ENCODE measurements at places on chromosomes 2 and 18.

- DNase-seq = no peak
Measured at GRCh38 chr2:212052412-212053159, 486.0 kb downstream of the ERBB4 start.

- DNase-seq = no peak
Measured at GRCh38 chr2:120287183-120288015, 34.7 kb downstream of the RALB start.

- no peak for DNase-seq
Measured at GRCh38 chr2:235320326-235320725, 173.5 kb upstream of the AGAP1 start.

DNA sequence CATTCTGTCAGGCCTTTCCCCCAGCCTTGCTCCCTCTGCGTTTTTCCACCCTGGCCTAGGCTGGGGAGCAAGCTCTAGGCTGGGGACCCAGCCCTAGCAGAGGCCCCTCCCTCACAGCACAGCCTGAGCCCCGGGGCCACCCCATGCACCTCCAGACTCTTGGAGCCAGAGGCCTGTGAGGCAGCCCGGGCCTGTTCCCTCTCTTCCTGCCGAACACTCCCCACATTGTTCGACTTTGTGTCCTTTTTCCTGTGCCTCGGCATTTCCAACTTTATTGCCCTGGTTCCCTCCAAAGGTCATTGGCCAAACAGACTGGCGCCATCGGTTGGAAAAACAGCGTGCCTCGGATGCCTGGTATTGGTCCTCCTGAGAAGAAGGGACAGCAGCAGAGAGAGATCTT is 79.7 kb downstream of the HS1BP3 start:
- no peak for DNase-seq

GRCh38 chr2:101361121-101361520 is 26.2 kb downstream of the CREG2 start:
- no peak for DNase-seq

DNA sequence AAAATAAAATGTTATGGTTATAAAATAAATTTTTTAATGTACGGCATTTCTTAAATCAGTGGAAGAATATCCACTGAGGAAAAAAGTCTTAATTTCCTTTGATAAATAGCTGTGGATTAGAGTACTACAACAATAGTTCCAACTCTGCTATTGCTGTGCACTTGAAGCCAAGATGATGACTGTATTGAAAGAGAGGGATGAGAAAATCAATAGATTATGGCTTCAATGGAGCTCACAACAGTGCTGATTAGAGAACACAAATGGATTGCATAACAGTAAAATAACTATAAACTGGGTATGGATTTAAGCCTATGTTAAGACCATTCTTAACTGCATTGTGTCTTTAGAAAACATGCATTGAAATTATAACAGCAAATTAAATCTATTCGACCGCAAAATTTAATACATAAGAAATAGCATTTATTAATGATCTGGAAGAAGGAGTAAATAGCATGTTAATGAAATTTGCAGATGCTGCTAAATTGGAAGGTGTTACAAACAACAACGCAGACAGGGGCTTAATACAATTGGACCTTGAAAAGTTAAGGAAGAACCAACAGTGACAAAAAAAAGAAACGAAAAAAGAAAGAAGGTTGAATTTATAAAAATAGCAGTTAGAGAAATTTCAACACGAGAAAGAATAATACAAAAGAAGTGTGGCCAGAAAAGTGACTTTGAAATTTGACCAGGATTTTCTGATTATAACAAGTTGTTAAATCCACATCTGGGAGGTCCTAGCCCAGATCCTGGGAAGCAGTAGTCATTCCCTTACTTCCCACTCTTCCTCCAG is 8.6 kb upstream of the MAP3K20 start:
- DNase-seq = no peak

GRCh38 chr2:120861576-120862191 is 126.0 kb downstream of the GLI2 start:
- DNase-seq = no peak

- DNase-seq = no peak
Measured at GRCh38 chr2:231902598-231902997, 23.6 kb downstream of the NPPC start.

DNA sequence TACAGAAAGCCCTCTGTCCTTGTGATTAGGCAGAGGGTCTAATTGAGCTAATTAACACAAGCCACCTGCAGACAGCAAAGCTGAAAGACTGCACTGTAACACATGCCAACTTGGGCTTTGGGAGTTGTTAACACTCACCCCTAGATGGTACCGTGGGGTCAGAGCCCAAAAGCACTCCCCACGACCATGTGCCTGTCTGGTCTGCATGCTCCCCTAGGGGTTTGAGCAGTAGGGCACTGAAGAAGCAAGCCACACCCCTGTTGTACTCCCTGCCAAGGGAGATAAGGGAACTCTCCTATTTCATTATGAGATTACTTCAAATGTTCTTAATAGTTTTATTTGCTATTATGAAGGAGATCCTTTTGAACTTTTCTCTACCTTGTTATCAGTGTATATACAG is 560.1 kb upstream of the FSHR start:
- no peak for DNase-seq

DNA sequence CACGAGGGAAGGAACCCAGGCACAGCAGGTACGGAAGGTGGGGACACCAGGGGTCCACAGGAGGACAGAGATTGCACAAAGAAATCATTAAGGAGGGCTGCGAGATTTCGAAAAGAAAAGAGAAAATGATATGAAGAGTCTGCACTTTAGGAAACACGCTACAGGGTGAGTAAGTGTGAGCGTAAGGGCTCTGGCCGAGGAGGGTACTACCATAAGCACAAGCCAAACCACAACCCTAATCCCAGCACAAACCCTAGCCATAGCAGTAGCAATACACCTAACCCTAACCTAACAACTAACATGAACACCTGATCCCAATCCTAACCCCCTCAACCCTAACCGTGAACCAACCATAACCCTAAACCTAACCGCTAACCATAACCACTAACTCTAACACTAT is 104.0 kb downstream of the ZNF516 start:
- DNase-seq = no peak

- no peak for DNase-seq
Measured at GRCh38 chr2:84757648-84758047, 123.2 kb downstream of the TRABD2A start.

DNA sequence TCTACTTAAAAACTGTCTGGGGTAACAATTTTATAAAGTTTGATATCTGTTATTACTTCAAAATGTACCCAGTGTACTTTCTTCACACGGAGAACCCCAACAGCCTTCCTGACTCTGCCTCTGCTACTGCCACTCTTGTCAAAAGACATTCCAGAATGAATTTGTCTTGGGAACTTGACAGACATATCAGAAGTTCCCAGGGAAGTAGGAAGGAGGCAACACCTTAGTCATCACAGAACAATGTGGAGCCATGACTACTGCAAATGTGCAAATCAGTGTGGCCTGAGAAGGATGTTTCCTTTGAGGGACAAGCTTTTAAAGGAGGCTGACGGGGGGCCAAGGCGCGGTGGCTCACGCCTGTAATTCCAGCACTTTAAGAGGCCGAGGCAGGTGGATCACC is 133.8 kb upstream of the RNF152 start:
- no peak for DNase-seq

DNA sequence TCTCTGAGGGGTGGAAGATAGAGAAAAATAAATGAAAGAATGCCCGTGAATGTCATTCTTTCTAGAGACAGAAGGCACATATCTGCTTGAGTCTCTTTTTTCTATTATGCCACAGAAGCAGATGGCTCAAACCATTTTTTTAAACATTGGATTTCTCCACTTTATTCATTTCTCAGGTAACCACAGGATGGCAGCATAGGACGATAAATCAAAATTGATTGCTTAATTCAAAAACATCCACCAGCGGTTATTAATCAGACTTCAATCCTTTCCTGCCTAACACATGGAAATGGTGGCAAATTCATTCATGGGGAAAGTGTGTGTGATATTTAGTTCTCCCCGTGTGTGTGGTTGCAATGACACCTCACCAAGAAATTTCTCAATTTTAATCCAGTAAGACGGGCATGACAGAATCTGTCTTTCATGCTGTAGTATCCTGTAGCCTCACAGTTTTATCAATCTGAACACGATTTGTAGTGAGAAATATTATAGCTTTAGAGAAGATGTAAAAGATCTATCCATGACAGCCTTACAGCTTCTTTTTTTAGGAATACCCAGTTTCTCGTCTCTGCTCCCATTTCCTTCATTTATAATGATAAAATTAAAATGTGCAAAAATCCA is 72.2 kb downstream of the DSC3 start:
- peak; percentile 42 for DNase-seq

DNA sequence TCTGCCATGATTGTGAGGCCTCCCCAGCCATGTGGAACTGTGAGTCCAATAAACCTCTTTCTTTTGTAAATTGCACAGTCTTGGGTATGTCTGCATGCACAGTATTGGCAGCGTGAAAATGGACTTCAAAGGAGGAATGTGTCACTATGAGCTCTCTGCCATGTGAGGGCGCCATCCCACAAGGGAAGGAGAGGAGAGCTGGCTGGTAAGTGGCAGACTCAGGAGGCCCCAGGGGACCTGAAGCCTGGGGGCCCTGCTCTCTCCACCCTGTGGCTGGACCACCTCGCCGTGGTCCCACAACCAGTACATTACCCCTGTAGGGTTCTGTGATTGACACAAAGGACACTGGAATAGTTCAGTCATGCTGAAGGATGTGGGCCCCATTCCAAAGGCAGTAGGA is 122.1 kb downstream of the RPIA start:
- no peak for DNase-seq

GRCh38 chr2:219073413-219074129 is 12.8 kb upstream of the IHH start:
- DNase-seq = peak; percentile 56

DNA sequence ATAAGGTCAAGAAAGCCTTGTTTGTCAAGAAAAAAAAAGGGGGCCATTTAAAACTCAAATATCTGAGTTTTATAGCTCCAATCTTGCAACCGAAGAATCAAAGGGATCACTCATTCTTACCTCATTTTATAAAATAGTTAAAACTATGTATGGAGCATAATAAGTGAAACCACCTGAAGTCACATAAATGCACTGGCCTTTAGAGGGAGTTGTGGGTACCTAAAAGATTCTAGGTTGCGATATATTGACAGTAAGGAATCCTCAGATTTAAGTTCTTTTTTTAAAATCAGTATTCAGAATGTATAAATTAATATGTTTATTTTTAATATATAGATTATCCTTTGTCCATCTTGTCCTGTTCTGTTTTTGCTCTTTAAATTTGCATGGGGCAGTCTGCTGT is 3.4 kb downstream of the ARHGAP28 start:
- DNase-seq = no peak

- DNase-seq = no peak
Measured at GRCh38 chr18:29137773-29138495, 961.0 kb upstream of the CDH2 start.

GRCh38 chr2:181570833-181571661 is 85.9 kb downstream of the CERKL start:
- no peak for DNase-seq

DNA sequence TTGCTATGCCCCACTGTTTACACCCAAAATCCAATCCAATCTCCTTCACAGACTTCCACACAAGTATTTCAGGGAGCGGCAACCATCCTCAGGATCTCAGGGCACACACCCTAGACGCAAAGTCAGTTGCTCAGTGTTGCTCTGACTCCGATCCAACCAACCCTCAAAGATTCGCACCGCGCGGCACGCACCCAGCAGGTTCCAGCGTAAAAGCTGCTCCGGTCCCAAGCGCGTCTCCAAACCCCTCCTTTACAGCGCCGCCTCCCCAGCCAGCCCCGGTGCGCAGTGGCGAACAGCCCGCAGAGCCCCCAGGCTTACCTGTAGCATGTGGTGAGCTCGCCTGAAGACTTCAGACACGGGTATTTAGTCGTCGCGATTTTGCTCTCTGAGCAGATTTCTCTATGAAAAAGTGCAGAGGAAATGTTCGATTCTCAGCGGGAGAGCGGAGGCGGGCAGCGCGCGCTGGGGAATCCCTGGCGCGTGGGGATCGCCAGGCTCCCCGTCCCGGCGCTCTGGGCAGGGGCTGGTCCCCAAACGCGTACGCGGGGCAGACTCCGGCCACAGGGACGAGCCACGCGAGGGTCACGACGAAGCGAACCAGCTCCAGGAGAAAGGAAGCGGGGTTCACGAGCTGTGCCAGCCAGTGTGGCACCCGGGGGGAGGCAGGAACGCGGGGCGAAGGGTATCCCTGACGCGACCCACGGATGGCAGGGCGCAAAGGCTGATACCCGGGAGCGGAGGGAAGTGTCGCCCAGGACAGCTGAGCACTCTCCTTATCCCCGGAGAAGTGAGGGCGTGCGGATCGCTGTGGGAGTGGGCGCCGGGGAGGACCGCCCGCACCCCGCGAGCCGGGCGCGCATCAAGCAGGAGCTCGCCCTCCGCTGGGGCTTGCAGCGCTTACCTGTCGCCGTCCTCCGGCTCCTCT is 650 bp downstream of the CCBE1 start:
- no peak for DNase-seq

DNA sequence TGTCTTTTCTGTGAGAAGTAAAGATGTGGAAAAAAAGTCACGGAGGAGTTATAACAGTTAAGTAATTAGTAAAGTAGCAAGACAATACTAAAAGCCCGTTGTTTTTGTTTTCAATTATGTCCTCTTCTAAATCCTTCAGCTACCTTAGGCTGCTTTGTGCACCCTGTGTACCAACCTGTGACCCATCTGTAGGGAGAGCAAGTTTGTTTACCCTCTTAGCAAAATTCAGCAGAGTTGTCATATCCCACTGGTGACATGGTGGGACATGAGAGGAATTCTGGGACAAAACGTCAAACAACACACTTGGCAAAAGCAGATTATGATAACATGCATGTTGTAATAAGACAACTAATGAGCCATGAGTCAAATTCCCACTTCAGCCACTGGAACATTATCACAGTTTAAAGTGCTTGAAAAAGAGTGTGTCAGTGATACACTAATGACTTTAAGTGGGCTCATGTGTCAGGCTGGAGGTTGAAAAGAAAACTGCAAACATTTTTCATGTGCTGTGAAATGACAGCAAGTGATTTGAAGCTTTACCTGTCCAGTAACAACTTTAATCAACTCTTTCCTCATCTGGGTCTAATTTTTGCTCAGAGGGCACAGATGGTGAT is 392.8 kb upstream of the ACVR2A start:
- DNase-seq = no peak

- DNase-seq = no peak
Measured at GRCh38 chr2:960061-960736, 9.6 kb downstream of the SNTG2 start.

DNA sequence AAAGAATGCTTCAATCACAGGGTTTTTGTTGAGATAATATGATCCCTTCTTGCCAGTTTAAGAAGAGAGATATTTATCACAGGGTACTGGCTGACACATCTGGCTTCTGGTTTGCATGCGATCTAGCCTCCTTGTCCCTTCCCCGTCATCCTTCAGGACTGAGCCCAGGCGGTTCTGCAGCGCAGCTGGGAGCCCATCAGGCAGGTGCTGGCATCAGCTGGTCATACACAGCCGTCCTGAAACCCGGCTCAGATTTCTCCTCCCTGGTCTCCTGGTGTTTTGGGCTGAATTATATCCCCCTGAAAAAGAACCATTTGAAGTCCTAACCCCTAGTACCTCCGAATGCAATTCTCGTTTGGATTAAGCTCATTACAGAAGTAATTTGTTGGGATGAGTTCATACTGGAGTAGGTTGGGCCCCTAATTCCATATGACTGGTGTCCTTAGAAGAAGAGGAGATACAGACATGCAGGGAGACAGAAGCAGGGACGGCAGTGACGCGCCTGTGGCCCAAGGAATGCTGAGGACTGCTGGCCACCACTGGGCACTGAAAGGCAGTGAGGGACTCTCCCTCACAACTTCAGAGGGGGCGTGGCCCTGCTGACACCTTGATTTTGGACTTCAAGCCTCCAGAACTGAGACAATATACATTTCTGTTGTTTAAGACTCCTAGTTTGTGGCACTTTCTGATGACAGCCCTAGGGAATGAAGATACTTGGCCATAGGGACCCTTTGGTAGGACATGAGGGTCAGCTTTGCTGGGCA is 83.9 kb upstream of the ODC1 start:
- peak; percentile 76 for DNase-seq

Data from SHP77 (cell line).